HCEC 1CT (cell line): ENCODE measurements at places on chromosomes 7 and 10.
A peak's percentile ranks its signal among the peaks of the same experiment; 100 is the strongest.

GRCh38 chr7:27130540-27131389 is at the start of gene HOXA4:
Gene HOXA4, minus strand, starts transcription at chr7:27130757. Its CDS starts 24 bp downstream, at chr7:27130733.
- DNase-seq: peak; percentile 90

DNA sequence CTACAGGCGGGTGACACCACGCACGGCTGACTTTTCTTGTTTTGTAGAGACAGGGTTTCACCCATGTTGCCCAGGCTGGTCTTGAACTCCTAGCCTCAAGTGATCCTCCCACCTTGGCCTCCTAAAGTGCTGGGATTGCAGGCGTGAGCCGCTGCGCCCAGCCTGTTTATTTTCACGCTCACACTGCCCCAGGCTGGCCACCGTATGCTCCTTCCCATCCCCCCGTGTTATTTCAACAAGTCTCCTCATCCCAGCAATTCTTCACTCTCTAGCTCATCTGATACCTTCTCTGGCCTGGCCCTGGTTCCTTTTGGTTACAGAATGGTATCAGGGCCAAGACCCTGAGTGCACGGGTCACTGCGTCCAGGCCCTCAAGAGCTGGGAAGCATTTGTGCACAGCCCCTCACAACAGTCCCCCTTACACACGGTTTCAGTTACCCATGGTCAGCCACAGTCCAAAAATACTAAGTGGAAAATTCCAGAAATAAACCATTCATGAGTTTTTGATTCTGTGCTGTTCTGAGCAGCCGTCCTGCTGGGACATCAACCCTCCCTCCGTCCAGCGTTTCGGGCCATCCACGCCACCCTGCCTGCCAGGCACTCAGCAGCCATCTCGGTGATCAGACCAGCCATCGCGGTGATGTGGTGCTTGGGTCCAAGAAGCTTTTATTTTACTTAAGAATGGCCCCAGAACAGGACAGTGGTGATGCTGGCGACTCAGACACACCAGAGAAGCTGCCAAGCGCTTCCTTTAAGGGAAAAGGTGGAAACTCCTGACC is 8.9 kb downstream of the COX19 start:
- no peak for DNase-seq

GRCh38 chr7:134996097-134996550 is 9.8 kb downstream of the AGBL3 start:
- no peak for DNase-seq

GRCh38 chr10:50279489-50279888 is 28.2 kb upstream of the ASAH2 start:
- DNase-seq: no peak

- no peak for DNase-seq
Observed at GRCh38 chr7:32573110-32573687, 77.9 kb downstream of the AVL9 start.

DNA sequence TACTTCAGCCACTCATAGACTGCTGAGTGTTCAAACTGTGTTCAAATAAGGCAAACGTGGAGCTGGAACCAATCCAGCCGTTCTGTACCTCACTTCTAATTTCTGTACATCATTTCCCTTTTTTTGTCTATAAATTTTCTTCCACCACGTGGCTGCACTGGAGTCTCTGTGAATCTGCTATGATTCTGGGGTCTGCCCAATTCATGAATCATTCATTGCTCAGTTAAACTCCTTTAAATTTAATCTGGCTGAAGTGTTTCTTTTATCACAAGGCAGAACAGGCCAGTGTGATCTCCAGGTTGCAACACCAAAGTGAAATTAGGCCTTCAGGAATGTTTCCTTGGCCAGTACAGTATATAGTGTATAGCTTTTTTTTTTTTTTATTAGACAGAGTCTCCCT is 53.5 kb downstream of the DNAJC12 start:
- peak; percentile 23 for DNase-seq

- peak; percentile 87 for DNase-seq
Observed at GRCh38 chr10:90859321-90859751, 1.5 kb upstream of the HTR7 start.

DNA sequence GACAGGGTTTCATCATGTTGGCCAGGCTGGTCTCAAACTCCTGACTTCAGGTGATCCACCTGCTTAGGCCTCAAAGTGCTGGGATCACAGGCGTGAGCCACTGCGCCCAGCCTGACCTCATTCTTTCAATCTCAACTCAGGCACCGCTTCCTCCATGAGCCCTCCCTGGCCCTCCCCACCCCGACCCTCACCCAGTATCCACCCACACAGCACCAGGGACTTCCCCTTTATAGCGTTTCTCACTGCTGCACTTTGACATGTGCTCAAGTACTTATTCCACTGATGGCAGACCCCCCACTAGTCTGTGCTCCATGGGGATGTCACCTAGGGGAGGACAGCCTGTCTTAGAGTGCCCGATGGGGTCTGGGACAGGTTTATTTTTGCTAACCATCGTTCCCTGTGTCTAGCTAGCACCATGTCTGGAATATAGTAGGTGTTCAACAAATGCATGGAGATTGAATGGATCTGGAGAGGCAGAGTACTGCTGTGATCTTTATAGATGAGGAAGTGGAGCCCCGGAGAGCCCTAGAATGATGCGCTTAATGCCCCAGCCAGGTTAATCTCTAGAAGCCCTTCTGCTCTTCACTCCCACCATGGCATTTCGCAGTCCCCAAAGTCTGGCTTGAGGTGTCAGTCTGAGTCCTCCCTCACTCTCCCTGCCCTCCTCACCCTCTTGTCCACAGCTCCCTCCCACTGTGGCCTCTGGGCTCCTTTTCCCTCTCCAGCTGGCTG is 258.8 kb downstream of the RPS24 start:
- no peak for DNase-seq

GRCh38 chr10:62506371-62506770 is 132.2 kb downstream of the ZNF365 start:
- DNase-seq: no peak

- DNase-seq: no peak
Observed at GRCh38 chr7:39197831-39198230, 220.1 kb downstream of the POU6F2 start.

- no peak for DNase-seq
Observed at GRCh38 chr7:36473454-36474282, 84.0 kb downstream of the ANLN start.

- no peak for DNase-seq
Observed at GRCh38 chr10:117412469-117413010, 37.3 kb upstream of the PDZD8 start.

DNA sequence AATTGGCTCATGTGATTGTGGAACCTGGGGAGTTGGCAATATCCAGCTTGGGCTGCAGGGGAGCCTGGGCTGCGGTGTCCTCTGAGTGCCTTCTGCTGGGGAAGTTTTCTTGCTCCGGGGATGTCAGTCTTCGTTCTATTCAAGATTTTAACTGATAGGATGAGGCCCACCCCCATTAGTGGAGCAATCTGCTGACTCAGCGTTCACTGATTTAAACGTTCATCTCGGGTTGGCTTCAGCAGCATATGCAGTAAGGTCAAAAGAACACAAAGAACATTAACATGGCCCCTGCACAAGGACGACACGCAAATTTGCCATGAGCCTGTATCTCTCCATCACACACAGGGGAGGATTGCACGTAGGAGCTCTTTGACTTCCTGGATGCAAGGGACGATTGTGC is 360.6 kb upstream of the ADARB2 start:
- DNase-seq: no peak

DNA sequence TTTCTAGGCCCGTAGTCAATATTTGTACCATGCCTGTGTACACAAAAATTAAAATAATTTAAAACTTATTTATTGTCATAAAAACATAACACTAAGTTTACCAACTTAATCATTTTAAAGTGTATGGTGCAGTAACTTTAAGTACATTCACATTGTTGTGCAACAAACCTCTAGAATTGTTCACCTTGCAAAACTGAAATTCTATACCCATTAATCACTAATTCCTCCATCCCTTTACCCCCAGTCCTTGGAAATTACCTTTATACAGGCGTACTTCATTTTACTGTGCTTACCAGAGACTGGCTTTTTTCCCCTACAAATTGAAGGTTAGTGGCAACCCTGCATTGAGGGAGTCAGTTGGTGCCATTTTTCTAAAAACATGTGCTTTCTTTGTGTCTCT is 6.3 kb upstream of the DYNC1I1 start:
- DNase-seq: no peak

DNA sequence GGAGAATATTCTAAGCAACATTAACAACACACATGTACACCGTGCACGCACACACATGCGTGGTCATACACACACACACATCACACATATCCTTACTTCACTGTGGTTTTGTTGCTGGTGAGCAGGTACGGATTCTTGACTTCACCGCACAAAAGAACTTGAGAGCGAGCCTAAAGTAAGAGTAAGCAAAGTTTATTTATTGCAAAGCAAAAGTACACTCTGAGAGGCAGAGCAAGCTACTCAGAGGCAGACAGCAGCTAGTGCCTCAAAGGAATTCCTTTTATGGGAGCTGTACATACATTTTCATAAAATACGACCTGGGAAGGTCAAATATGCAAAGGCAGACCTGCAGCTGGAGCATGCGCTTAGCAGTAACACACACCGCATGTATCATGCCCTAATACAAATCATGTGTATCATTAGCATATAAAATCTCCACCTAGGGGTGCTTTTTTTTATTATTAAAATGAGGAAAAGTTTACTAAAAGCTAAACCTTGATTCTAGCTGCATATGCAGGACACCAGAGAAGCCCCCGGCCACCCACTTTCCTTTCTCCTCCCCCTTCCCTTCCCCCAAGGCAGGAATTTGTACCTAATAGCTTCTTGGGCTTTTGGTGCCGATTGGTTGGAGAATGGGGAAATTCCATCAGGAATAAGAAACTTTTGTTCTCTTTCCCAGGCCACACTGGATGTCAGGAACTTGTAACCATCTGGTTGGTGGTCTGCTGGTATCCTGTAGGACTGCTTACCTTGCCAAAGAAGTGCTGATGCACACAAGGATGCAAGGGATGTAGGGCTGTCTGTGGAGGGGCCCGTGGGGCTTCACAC is 16.5 kb upstream of the GPR37 start:
- DNase-seq: no peak

DNA sequence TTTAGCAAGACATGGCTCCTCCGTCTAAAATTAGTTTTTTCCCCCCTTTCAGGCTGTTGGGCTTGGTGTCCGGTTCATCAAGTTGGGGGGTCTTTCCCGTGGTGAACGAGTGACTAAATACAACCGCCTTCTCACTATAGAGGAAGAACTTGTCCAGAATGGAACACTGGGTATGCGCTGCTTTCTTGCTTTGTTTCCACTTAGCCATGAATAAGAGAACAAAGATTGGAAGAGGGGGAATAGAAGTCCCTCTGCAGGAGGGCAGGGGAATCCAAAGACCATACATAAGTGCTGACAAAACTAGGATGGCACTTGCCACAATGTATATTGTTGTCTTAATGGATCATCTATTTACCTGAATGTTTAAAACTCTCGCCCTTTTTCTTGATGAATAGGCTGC is 30.5 kb downstream of the ENO4 start:
- no peak for DNase-seq

GRCh38 chr7:155653803-155654202 is 9.3 kb downstream of the RBM33 start:
- DNase-seq: peak; percentile 69

DNA sequence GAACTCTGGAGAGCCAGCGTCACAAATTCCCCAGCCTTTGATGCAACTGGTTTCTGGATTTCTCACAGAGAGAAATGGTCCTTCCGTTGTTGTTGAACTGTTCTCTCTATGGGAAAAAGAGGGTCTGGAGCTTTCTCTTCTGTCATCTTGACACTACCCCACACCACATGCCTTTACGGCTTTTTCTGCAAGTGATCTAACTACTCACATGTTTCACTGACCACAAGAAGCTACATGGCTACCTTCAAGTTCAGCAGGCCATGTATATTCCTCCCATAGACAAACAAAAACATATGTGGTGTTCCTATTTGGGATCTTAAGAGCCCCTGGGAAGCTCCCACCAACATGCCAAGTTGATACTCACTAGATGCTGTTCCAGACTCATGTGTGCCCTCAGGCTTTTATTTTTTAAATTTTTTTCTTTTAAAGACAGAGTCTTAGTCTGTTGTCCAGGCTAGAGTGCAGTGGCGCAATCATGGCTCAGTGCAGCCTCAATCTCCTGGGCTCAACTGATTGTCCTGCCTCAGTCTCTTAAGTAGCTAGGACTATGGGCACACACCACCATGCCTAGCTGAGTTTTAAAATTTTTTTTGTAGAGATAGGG is 72.0 kb downstream of the RNF216 start:
- DNase-seq: no peak

- DNase-seq: no peak
Observed at GRCh38 chr10:86489071-86489810, 32.4 kb downstream of the WAPL start.

DNA sequence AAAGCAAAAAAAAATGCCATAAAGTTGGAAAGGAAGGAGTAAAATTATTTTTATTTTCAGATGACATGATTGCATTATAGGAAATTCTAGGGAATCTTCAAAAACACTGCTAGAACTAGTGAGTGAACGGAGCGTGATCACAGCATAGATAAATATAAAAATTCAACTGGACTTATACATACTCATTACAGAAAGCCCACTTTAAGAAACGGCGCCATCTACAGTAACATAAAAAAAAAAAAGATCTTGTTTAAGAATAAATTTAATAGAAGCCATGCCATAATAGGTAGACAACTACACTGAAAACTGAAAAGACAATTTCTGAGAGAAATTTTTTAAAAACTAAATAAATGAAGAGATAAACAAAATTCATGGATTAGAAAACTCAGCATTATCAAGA is 623.1 kb upstream of the MGMT start:
- DNase-seq: no peak

DNA sequence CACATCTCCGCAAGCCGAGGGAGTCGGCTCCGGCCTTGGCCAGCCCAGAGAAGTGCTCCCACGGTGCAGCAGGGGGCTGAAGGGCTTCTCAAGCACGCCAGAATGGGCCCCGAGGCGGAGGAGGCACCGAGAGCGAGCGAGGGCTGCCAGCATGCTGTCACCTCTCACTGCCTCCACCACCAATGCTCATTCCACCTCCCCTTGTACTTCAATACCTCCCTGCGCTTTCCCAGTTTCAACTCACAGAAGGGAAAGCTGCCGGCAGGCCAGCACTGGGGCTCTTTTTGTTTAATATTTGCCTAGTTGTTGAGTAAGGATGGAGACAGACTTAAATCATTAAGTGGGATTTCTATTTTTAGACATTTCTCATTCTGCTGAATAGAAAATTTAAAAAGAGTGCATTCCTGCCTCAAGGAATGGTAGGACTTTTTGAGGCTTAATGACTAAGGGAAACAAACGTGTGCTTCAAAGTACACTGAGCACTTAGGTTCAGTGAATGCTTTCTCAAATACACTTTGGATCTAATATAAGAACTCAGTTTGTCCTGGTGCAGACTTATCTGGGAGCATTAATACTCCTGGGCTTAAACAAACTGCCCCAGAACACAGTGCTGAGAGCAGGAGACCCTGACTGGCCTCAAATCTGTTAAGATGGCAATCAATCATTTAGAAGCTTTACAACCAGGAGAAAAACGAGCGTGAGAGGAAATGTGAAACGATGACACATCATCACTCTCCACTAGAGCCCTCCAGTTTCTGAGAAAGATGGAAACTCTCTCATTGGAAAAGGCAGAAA is 131.2 kb downstream of the RALA start:
- DNase-seq: peak; percentile 65

GRCh38 chr7:106216923-106217542 is 67.8 kb downstream of the NAMPT start:
- DNase-seq: peak; percentile 87
